ENCODE measurements at places on chromosomes 13 and 19.

- DNase-seq = no peak
These were observed 484.5 kb downstream of the SLITRK6 start for GRCh38 chr13:85314686-85315085.

GRCh38 chr19:55015126-55015525 is 22.9 kb downstream of the GP6 start:
- no peak for DNase-seq

GRCh38 chr19:3610745-3611717 is 4.4 kb upstream of the TBXA2R start:
- no peak for DNase-seq

- DNase-seq = peak; percentile 19
These were observed 13.0 kb upstream of the SPC24 start for GRCh38 chr19:11168568-11168967.

GRCh38 chr19:32798201-32798600 is 71.4 kb downstream of the SLC7A9 start:
- DNase-seq = no peak

- DNase-seq = no peak
These were observed 55.0 kb downstream of the EFNB2 start for GRCh38 chr13:106480351-106480910.

GRCh38 chr13:48220592-48220980 is 12.4 kb upstream of the ITM2B start:
- no peak for DNase-seq

DNA sequence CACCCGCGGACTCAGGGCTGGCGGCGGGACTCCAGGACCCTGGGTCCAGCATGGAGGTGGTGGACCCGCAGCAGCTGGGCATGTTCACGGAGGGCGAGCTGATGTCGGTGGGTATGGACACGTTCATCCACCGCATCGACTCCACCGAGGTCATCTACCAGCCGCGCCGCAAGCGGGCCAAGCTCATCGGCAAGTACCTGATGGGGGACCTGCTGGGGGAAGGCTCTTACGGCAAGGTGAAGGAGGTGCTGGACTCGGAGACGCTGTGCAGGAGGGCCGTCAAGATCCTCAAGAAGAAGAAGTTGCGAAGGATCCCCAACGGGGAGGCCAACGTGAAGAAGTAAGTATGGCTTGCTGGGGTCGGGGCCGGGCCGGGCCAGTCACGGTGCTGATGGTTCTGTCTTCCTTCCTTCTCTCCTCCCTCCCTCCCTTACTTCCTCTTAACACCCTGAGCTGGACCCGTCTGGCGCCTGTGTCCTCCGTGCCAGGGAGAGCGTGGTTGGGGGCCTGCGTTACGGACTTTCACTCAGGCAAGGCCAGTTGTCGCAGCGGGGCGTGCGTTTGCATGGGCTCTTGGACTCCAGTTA is 1.4 kb downstream of the STK11 start:
- DNase-seq = no peak

DNA sequence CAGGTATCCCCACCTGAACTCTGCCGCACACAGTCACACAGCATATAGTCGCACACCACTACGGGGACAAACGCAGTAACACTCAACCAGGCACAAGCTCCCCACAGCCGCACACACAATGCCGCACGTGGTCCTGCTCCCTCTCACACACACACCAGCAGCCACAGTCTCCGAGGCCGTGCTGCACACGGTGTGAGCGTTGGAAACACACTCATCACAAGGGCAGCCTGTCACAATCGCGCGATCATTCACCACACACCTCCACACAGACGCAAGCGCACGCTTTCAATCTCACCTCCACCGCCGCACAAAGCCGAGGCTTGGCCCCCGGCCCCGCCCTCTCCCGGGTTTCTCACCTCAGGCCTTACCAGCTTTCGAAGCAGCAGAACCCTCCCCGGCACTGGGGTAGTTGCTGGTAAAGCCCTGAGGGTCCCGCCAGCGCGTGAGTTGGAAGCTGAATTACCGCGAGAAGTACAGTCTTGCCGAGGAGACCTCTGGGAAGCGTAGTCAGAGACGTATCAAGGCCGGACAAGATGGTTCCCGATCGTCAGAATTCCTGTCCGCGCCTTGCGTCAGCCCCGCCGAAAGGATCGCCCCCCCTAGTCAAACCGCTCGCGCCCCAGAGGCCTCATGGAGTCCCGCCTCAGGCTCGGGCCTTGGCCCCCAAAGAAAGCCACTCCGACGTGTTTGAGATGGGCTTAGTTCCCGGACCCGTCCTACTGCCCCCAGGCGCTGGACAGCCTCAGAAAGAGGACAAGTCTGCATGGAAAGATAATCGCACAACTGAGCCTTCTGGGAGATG is at the start of gene ZNF566:
TSS of gene ZNF566 (minus strand) at position 444 of the 802 bp plus-strand sequence. CDS start 13,004 bp downstream, outside the sequence.
- peak; percentile 93 for DNase-seq

DNA sequence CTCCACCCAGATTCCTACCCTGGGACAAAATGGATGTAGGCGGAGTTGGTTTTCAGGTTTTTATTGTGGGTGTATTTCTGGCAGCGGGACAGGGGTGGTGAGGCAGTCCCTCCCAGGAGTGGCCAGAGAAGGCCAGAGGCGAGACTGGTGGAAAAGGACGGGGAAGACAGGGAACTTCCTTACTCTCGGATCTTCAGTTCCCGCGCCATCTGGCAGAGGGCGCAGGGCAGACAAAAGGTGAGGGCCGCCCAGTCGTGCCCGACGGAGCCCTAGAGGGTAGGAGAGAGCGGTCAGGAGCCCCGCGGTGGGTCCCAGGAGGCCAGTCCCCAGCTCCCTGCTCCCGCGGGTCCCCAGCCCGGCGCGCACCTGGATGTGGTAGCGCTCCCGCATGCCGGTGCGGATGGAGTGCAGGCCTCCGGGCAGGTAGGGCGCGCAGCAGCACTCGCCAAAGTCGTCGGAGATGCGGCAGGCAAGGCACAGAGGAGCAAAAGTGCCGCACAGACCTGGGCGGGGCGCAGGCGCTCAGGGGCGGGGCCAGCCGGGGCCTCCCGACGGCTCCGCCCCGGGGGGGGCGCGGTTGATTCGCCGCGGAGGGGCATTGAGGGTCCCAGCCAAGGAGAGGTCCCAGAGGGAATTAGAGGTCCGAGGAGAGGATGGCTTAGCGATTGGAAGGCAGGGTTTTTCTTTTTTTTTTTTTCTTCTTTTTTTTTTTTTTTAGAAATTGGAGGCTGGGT is 3.0 kb downstream of the CNFN start:
- DNase-seq = peak; percentile 73

GRCh38 chr19:33064458-33064791 is 263 bp downstream of the RHPN2 start:
- no peak for DNase-seq

- DNase-seq = no peak
These were observed 70.1 kb downstream of the NALCN start for GRCh38 chr13:101346161-101346560.

- no peak for DNase-seq
These were observed 8.9 kb downstream of the ZC3H4 start for GRCh38 chr19:47104680-47105079.

GRCh38 chr19:44951179-44952159 is 3.7 kb upstream of the CLPTM1 start:
- DNase-seq = peak; percentile 66

DNA sequence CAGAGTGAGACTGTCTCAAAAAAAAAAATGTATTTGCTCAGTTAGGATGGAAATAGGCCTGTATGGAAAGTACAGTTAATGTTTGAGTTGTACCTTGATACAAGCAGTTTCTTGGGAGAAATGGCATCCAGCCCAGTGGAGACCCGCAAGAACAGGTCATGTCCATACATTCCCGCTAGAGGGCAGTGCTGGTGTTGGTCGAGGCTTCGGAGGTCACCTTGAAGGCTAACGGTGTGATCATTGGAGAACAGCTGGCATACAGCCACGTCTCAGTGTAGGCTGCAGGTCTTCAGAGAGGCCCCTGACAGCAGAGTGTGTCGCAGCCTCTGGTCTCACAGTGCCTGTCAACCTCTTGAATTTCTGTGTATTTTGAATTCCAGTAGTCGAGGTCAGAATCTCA is 7.5 kb downstream of the ZNF610 start:
- peak; percentile 23 for DNase-seq

- no peak for DNase-seq
These were observed 1.8 kb upstream of the CCNA1 start for GRCh38 chr13:36430247-36431203.

DNA sequence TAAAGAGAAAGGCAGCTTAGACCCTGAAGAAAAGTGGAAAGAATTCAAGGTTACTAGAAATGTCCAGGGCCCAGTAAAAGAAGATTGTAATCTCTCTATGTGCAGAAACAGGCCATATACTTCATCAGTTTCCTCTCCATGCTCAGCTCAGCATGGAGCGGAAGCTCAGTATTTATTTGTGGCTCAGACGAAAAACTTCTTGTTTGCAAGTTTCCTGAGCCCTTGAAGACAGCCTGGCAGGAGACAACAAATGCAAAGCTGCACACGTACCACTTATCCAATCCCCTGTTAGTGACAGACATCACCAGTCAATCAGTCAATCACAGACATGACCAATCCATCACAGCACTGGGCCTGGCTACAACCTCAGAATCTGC is 8.1 kb upstream of the KLF2 start:
- DNase-seq = no peak

- no peak for DNase-seq
These were observed 199.7 kb downstream of the TSHZ3 start for GRCh38 chr19:31149441-31149941.

GRCh38 chr13:55815458-55816033 is 1325.2 kb upstream of the PRR20A start:
- DNase-seq = no peak

GRCh38 chr13:83221813-83222241 is 660.4 kb downstream of the SLITRK1 start:
- DNase-seq = no peak

DNA sequence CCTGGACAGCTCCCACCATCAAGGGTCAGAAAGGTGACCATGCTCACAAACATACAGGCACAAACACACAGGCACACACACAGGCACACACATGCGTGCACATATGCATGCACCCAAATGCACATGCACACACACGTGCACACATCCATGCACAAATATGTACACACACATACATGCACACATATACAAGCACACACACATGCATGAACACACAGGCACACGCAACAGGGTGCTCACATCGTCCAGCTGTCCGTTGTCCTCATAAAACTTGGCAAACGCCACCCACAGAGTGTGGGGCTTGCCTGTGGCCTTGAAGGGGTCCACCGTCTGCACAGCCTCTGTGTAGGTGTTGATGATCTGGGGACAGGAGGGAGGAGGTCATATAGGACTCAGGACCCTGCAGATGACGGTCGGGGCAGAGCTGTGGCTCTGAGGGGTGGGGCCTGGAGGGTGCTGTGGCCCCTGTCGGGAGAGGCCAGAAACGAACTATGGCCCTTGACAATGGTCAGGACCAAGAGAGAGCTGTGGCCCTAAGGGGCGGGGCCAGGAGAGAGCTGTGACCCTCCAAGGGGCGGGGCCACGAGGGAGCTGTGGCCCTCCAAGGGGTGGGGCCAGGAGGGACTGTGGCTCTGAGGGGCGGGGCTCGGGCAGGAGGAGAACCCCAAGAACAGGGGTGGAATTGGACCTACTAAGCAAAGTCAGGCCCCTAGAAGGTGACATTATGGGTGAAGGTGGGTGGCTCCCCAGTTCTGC is 6.2 kb downstream of the XAB2 start:
- no peak for DNase-seq

GRCh38 chr13:97492684-97493371 is 58.9 kb downstream of the RAP2A start:
- no peak for DNase-seq

DNA sequence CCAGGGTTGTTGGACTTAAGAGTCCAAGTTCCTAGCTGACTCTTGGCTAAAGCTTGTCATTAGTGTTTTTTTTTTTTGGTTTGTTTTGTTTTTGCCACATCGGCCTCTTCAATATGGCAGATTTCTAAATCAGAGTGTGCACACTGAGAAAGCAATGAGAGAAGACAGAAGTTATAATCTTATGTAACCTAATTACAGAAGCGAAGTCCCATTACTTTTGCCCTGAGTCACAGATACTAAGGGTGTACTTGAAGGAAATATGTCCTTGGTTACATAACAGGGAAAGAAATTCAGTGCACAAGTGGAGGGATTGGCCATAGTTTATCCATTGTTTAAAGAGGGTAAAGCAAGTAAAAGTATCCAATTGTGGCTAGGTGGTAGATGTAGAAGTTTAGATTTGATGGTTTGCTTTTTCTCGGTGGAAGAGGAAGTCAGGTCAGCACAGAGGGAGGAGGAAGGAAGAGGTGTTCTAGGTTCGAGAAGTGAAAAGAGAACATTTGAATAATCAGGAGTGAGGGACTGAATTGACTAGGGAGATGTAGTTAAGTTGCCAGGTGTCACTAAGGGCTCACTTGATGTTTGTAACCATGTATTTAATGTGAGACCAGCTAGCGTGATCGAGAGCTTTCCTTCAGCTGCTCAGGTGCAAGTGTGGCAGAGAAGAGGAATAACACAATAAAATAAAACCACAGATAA is 12.2 kb downstream of the GTF2F2 start:
- DNase-seq = no peak

DNA sequence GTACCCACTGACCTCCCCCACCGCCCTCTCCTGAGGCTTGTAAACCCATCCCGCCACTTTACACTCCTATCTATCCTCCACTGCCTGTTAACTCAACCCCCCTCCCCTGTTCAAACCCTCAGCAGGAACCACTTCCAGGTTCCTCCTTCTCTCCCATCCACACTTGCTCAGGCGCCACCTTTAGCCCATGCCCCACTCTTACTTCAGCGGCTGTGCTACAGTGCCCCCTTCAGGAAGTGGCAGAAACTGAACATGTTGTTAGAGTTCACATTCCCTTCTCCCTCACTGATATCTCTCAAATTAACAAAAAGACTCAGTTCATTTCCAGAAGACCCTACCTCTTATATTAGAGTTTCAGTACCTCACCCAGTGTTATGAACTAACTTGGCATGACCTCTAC is 49.4 kb downstream of the ZNF91 start:
- no peak for DNase-seq

DNA sequence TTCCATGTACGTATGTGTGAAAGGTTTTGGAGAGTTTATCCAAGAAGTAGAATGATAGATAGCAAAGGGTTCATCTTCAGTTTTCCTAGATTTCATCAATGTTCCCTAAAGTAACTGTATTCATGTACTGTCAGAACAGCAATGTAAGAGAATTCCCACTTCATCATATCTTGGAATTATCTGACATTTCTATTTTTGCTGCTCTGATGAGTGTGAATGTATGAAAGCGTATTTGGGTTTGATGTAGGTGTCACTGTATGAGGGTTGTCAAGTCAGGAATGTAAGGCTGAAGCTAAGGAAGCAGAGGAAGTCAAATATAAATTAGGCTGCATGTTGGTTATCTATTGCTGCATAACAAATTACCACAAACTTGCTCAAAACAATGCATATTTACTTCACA is 7.2 kb upstream of the KATNAL1 start:
- DNase-seq = no peak

- no peak for DNase-seq
These were observed 29.3 kb downstream of the ZNF564 start for GRCh38 chr19:12521996-12522395.
